ENCODE measurements at places on chromosomes 5 and 9.
A peak's percentile ranks its signal among the peaks of the same experiment; 100 is the strongest.

- DNase-seq = no peak
Measured at GRCh38 chr5:78644741-78645300, 3.8 kb downstream of the LHFPL2 start.

GRCh38 chr5:145536133-145536532 is 299.0 kb downstream of the PRELID2 start:
- no peak for DNase-seq

DNA sequence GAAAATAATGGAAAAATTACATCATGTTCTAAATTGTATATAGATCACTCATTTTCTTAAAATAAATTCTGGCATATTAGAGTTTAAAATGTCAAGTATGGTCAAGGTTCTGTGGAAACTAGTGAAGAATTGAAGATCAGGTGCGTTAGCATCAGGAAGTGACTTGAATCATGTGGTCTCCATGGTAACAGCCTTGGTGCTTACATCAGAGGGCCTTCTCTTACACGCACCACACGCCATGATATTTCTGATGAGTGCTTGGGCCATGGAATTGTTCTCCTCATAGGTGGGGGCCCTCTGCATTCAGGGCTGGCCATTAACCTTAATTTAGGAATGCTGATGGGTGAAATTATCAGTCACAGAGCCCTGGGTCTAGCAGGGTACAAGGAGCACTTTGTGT is 288.1 kb upstream of the EFNA5 start:
- no peak for DNase-seq

DNA sequence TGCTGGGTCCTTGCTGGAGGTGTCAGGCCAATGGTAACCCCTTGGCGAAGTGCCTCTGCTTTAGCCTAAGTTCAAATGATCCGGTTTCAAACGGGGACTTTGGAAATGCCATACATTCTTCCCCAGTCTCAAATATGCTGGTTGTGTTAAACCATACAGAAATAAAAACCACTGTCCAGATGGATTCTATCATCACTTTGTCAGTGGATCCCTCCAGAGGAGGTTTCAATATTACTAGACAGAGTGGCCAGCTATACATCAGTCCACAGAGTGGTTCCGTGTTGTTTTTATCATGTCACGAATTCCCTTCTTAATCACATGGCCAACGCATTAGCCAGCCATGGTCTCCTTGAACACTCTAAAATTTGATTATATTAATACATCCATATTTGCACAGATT is 7.3 kb upstream of the RANBP17 start:
- no peak for DNase-seq

DNA sequence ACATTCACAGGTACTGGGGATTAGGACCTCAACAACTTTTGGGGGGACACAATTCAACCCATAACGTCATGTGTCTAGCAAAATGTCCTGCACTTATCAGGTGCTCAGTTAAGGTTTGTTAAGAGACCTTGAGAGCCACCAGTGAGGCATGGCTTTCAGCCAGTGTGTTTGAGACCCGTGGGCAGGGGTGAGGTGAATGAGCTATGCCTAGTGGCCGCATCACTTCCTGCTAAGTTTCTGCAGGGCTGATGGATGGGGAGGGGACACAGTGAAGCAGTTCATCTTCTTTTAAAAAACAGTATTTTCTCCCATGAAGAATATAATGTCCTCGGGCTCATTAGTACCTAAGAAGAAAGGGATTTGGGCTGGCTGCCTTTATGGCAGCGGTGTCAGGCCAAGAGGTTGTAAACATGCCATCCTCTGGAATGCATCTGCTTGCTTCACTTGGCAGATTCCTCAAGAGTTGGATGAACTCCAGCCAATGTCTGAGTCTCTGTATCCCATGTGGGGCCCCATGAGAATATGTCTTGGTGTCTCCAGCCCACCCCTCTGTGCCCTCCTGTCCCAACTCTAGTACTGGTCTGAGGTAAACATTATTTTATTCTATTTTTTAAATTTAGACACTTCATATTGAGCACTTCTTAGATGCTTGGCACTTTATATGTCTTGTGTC is 282.2 kb downstream of the CWC27 start:
- no peak for DNase-seq

DNA sequence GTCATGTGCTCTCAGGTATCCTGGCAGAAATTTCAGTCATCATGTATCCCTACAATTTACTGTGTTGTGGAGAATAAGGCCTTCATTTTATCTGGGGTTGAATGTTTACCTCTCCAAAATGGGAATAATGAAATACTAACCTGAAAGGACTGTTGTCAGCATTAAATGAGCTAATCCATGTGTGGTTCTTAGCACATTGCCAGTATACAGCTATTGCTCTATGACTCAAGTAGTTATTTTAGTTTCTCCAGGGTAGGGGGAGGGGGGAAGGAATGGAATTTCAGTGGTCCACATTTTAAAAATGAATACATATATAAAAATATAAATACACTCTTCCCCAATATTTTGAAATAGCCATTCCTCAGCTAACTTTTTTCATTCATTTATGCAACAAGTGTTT is 3.5 kb downstream of the PAM start:
- no peak for DNase-seq

GRCh38 chr5:56183506-56183905 is 49.6 kb downstream of the ANKRD55 start:
- DNase-seq = no peak

DNA sequence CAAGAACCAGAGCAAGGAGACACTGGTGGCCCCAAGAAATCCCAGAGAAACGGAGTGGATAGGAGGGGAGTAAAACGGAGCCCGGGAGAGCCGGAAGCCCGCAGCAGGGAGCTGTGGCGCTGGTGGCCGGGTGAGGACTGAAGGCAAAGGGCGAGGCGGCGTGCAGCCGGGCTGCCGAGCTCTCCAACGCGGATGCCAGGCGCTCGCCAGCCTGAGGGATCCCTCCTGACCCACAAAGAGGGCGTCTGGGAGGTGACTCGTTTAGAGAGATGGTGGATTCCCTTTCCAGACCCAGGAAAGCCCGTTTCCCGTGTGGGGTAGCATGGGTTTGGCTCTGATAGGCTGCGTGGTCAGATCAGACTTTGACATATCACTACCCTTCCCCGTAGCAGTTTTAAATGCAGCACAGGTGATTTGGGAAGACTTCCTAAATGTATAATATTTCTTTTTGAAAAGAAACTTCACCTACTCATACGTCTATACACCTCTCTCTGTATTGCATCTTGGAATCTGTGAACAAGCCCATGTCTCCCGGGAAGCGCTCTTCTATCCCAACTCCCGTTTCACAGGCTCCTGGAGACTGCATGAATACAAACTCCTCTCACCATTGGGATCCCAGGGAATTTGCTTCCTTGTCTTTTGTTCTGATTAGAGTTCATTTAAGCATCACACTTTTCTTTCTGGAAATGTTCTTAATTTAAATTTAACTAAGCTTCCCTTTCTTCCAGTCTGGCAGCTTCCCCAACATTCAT is 158.1 kb downstream of the C9orf152 start:
- DNase-seq = peak; percentile 30

- DNase-seq = no peak
Measured at GRCh38 chr5:59287361-59287760, 606.2 kb downstream of the PDE4D start.

- no peak for DNase-seq
Measured at GRCh38 chr9:79028101-79028500, 543.7 kb upstream of the TLE4 start.

DNA sequence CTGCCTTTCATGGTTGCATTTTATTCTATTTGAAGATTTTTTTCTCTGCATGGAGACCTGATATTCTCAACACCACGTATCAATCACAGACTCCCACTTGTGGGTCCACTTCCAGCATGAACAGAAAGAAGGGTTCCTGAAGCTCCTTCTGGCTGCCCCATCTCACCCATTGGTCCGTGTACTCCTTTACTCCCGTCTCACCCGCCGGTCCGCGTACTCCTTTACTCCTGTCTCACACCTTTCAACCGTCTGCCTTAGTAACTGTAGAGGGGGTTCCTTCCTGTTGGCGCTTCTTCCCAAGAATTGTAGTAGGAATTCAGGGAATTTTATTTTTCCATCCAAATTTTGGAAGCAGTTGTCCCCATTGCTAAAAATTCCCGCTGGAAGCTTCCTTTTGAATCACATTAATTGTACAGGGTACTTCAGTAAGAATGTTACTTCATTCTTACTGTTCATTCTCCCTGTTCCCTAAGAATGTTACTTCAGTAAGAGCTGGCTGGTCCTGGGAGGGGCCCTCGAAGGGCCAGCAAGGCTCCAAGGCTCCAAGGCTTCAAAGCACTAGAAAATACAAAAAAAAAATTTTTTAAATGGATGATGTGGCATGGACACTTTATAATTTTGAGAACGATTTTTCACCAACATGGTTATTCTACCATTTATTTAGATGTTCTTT is 3.9 kb upstream of the LPCAT1 start:
- DNase-seq = no peak

GRCh38 chr5:150211156-150212030 is 21.5 kb downstream of the SLC6A7 start:
- no peak for DNase-seq

- DNase-seq = no peak
Measured at GRCh38 chr9:131672451-131672850, 67.4 kb downstream of the RAPGEF1 start.

DNA sequence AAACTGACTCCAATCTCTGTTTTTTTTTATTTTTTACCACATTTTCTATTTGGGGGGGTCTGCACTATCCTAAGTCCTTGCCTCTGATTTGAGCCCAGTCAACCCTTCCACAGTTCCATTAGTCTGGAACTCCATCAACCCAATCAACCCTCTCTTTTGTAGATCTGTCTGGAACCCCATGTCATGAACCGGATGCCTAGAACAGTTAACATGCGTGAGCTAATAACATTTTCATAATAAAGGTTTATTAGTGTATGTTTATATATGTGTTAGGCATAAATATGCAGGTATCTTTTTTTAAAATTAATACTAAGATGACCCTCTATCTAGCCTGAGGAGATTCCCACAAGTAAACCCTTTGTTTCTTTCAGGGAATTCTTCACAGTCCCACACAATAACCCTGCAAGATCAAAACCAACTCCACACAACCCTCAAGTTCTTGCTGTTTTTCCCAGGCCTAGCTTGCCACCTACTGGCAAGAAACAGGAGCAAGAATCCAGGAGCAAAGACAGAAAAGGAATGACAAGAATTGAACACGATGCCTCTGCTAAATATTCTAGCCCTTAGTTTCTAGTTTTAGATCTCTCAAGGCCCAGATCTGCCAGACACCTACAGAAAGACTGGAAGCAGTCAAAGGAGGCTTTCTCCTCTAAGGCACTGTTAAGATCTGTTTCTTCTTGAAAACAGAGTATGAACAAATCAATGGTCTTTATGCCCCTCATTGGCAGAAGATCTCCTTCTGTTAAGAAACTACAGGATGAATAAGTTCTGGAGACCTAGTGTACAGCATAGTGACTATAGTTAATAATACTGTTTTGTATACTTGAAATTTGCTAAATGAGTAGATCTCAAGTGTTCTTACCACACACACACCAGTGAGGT is 100.4 kb downstream of the TRIM36 start:
- DNase-seq = peak; percentile 6

- DNase-seq = no peak
Measured at GRCh38 chr5:126562823-126563222, 32.2 kb downstream of the ALDH7A1 start.

DNA sequence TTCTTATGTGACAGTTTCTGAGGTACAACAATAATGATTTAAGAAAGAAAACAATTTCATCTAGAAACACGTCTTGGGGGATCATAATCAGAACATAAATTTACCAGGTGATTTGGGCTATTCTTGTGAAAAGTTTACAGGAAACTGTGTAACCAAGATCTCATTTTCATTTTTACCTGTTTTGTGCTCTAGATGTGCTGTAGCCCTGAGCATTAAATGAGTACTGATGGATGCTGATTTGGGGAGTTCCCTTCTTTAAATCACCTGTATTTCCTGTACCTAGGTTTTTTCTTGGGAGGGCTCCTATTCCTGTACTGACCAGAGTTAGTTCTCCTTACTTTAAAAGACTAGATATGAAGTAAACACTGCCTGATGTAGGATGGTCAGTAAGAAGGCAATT is 12.7 kb downstream of the MATR3 start:
- no peak for DNase-seq

DNA sequence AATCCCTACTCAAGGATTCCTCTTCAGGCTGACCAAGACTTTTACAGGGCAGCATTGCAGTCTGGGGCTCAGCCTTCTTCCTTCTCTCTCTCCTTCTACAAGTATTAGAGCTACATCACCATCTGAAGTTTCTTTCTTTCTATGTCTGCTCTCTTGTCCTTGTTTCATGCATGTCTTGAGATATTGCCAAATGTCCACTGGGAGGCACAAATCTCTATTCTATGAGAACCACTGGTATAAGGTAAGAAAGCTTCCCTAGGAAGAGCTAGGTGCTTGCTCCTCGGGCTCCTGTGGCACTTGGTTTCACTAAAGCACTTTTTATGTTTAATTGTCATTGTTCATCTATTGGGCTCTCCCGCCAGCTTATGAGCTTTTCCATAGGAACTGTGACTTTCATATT is 289.2 kb upstream of the PCSK5 start:
- no peak for DNase-seq

GRCh38 chr5:180555168-180555921 is 36.0 kb downstream of the SCGB3A1 start:
- DNase-seq = no peak

GRCh38 chr5:91065496-91065895 is 317.6 kb downstream of the ARRDC3 start:
- no peak for DNase-seq

DNA sequence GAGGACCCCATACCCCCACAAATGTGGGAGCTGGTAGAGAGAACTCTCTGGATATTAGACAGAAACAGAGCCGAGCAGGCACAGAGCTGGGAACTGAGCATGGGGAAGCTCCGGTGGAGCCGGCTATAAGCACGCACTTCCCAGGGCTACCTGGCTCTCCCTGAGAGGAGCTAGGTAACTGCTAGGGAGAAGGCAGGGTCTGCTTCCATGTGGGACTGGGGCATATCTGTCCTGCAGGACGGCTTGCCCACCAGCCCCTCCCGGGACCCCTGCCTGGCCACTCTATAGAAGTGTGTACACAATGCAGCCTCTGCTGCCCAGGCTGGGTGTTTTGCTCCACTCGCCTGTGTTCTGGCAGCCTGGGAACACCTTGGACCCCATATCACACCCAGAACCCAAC is 1537.0 kb upstream of the CDH9 start:
- no peak for DNase-seq

DNA sequence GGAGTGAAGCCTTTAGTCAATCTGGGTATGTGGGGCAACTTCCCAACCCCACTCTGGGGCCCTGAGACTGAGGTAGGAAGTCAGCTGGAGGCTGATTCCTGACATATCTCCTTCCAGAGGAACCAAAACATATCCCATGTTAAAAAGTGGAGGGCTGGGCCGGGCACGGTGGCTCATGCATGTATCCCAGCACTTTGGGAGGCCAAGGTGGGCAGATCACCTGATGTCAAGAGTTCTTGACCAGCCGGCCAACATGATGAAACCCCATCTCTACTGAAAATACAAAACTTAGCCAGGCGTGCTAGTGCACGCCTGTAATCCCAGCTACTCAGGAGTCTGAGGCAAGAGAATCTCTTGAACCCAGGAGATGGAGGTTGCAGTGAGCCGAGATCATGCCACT is 44.0 kb downstream of the CXXC5 start:
- no peak for DNase-seq

GRCh38 chr5:95304711-95305110 is 19.8 kb upstream of the MCTP1 start:
- DNase-seq = no peak

- no peak for DNase-seq
Measured at GRCh38 chr9:15157381-15157780, 149.6 kb downstream of the TTC39B start.
